ENCODE measurements at places on chromosomes 5 and 9.
A peak's percentile ranks its signal among the peaks of the same experiment; 100 is the strongest.

GRCh38 chr5:1318659-1319251 is 23.9 kb upstream of the TERT start:
- H3K36me3 ChIP-seq, result peaks cover 12% of the 10 kb centered on the region
- H3K4me3 ChIP-seq, result no peak overlapping the region
- no peak for DNase-seq
- H3K27ac ChIP-seq, result no peak overlapping the region

DNA sequence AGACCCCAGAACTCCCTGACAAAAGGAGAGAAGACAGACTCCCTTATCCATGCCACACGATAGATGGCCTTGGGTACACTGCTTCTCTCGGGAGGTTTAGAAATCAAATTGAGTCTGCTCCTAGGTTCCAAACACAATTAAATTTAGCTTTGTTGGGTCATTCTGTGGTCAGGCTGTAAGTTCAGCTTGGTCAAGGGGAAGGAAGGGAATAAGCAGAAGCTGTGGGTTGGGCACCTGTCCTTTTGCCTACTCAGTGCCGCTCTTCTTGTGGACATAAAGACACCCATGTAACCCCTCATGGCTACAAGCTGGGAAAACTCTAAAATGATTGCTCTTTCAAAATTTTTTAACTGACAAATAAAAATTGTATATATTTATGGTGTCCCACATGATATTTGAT is 19.1 kb upstream of the AK3 start:
- H3K4me1 ChIP-seq, result peaks cover 13% of the 10 kb centered on the region
- H3K4me3 ChIP-seq, result no peak overlapping the region
- no peaks in the 10 kb centered on the region for H3K36me3 ChIP-seq
- no peak for DNase-seq

DNA sequence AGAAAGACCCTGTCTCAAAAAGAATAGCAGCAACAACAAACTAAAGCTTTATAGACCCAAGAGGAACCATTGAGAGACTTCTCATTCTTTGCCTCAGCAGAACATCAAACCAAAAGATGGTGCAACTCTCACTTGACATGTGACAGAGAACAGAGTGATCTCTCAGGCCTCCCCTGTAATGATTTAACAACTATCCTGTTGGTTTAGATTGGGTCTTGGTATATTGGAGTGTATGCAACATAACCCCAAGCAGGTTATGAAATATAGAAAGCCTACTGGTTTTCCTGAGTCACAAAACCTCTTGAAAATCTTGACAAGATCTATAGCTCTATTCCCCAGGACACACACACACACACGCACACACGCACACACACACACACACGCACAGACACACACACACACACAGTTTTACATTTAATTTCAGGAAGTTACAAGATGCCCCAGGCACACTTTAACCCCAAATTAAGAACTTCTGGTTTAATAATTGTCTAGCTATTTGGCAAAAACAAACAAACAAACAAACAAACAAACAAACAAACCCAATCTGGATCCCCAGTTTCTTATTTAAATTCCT is 6.5 kb upstream of the FGF1 start:
- H3K4me1 ChIP-seq, result no peaks in the 10 kb centered on the region
- DNase-seq, result no peak
- peaks cover 8% of the 10 kb centered on the region for H3K27me3 ChIP-seq
- no peaks in the 10 kb centered on the region for H3K36me3 ChIP-seq

- H3K4me1 ChIP-seq, result no peaks in the 10 kb centered on the region
- H3K36me3 ChIP-seq, result no peaks in the 10 kb centered on the region
- H3K27me3 ChIP-seq, result no peaks in the 10 kb centered on the region
- no peak for DNase-seq
Observed at GRCh38 chr5:157518963-157519362, 56.6 kb downstream of the ADAM19 start.

GRCh38 chr9:33140401-33141360 is 26.5 kb downstream of the B4GALT1 start:
- no peaks in the 10 kb centered on the region for H3K27me3 ChIP-seq
- H3K36me3 ChIP-seq, result peaks cover 8% of the 10 kb centered on the region
- no peak for DNase-seq
- H3K4me1 ChIP-seq, result peaks cover 83% of the 10 kb centered on the region
- peak overlapping the region; percentile 43 for H3K27ac ChIP-seq
- no peak overlapping the region for H3K4me3 ChIP-seq

DNA sequence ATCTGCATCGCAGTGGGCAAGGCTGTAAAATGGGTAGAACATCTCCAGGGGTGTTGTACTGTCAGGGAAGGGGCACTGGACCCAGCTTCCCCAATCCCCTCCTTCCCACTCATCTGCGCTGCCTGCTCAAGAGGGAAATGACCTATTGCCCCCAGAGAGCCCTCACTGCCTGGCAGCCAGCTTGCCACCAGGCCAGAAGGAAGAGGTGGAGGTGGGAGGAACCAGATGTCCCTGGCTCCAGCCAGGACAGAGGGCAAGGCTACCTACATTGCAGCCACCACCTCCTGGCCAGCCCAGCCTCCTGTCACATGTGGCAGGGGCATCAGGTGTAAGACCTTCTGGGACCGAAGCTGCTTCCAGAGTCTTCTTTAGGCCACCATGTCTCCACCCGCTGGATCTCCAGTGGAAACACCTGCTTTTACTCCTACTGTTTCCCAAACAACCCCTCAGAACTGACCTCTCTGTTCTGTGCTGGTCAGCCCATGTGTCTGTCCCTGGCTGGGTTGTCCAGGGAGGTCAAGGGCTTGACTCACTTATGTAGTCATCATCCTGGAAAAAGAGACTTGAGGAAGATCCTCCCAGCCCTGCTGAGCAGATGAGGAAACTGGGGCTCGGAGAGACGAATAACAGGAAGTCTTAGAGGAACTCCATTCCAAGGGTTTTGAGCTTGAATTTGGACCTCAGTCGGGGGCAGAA is 42.3 kb downstream of the JADE2 start:
- no peak overlapping the region for H3K4me3 ChIP-seq
- peak overlapping the region; percentile 74 for H3K27ac ChIP-seq
- H3K36me3 ChIP-seq, result peaks cover 17% of the 10 kb centered on the region
- no peak for DNase-seq

- no peak overlapping the region for H3K27ac ChIP-seq
- H3K4me3 ChIP-seq, result no peak overlapping the region
- no peaks in the 10 kb centered on the region for H3K4me1 ChIP-seq
- DNase-seq, result no peak
- H3K36me3 ChIP-seq, result peaks cover 9% of the 10 kb centered on the region
Observed at GRCh38 chr9:123437201-123437600, 81.2 kb downstream of the CRB2 start.

- H3K27me3 ChIP-seq, result peaks cover 5% of the 10 kb centered on the region
- no peak for DNase-seq
- H3K27ac ChIP-seq, result peak overlapping the region; percentile 70
- H3K36me3 ChIP-seq, result no peaks in the 10 kb centered on the region
- H3K4me3 ChIP-seq, result no peak overlapping the region
Observed at GRCh38 chr5:122756264-122756911, 18.5 kb upstream of the SNX2 start.

DNA sequence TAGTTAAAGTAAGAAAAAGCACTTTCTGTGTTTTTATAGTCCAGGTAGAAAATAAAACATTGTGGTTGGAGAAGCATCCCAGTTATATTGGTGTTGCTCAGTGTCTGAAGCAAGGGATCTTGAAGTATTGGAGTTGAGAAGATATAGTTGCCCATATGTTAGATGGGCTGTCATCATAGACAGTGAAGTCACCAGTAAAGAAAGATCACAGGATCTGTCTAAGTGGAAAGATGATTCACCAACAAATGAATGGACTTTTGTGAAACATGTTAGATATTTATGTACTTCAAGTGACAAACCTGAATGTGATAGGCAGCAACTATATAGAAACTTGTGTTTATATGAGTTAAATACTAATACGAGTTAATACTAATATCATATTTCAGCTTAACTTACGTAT is 11.7 kb downstream of the OGN start:
- H3K27me3 ChIP-seq, result no peaks in the 10 kb centered on the region
- no peaks in the 10 kb centered on the region for H3K36me3 ChIP-seq
- DNase-seq, result no peak
- no peak overlapping the region for H3K4me3 ChIP-seq

DNA sequence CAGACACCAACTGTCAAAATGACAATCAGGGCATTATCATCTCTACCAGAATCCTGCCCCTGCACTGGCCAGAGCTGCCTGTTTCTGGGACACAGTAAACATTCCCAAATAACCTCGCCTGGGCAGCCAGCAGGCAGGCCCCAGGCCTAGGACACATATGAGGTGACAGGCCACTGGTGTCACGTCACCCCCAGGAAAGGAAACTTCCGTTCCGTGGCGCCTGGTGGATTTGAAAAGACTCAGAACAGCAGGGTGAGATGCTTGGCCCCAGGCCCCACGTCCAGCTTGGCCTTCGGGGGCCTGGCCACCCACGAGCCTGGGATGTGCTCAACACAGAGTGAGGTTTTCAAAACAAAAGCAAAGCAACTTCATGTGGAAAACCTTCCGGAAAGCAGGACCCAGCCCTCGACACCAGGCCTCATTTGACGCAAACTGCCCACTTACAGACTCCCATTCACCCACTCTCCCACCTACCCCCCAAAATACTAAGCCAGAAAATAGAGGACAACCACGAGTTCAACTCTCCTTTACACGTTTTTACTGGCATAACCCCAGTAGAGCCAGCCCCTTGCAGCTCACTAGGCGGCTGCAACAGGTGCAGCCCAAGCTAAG is 1.2 kb downstream of the SEMA4D start:
- H3K36me3 ChIP-seq, result peaks cover 40% of the 10 kb centered on the region
- peak; percentile 53 for DNase-seq
- no peaks in the 10 kb centered on the region for H3K27me3 ChIP-seq
- H3K4me3 ChIP-seq, result peak overlapping the region; percentile 89

GRCh38 chr9:87375397-87376073 is 122.1 kb upstream of the DAPK1 start:
- H3K36me3 ChIP-seq, result no peaks in the 10 kb centered on the region
- DNase-seq, result no peak
- H3K27ac ChIP-seq, result no peak overlapping the region
- H3K27me3 ChIP-seq, result peaks cover 15% of the 10 kb centered on the region
- H3K4me1 ChIP-seq, result peaks cover 4% of the 10 kb centered on the region

- no peak overlapping the region for H3K4me3 ChIP-seq
- no peak for DNase-seq
- no peaks in the 10 kb centered on the region for H3K36me3 ChIP-seq
- no peak overlapping the region for H3K27ac ChIP-seq
Observed at GRCh38 chr9:121776001-121776738, 124.7 kb downstream of the DAB2IP start.

GRCh38 chr5:103135461-103135860 is 15.4 kb downstream of the PPIP5K2 start:
- no peak for DNase-seq
- peaks cover 23% of the 10 kb centered on the region for H3K36me3 ChIP-seq
- no peak overlapping the region for H3K27ac ChIP-seq
- H3K4me1 ChIP-seq, result peaks cover 20% of the 10 kb centered on the region
- H3K4me3 ChIP-seq, result no peak overlapping the region

DNA sequence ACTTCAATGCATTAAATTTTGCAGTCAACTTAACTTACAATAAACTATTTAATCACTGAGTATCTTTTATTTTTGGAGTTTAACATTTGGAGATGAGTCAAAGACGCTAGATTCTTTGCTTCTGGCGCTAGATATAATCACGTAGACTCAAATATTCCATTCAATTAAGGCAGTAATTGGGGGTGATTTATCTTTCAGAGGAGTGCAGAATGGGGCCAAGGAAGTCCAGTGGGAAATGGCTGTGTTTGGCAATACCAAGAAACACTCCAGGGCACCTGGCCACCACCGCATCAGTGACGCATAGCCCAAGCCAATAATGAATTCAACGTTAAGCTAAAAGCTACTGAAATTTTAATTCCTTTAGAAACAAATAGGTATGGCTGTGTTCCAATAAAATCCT is 81.2 kb downstream of the PHAX start:
- no peak overlapping the region for H3K4me3 ChIP-seq
- DNase-seq, result no peak
- H3K4me1 ChIP-seq, result peaks cover 30% of the 10 kb centered on the region
- no peaks in the 10 kb centered on the region for H3K36me3 ChIP-seq

- H3K4me1 ChIP-seq, result peaks cover 5% of the 10 kb centered on the region
- H3K4me3 ChIP-seq, result no peak overlapping the region
- DNase-seq, result no peak
- no peak overlapping the region for H3K27ac ChIP-seq
- peaks cover 38% of the 10 kb centered on the region for H3K27me3 ChIP-seq
Observed at GRCh38 chr5:72812488-72812887, 4.0 kb upstream of the TNPO1 start.

All from activated naive CD8-positive, alpha-beta T cell treated with anti-CD3 and anti-CD28 coated beads for 36 hours (primary cell).